ENCODE measurements at places on chromosomes 5 and 9.

DNA sequence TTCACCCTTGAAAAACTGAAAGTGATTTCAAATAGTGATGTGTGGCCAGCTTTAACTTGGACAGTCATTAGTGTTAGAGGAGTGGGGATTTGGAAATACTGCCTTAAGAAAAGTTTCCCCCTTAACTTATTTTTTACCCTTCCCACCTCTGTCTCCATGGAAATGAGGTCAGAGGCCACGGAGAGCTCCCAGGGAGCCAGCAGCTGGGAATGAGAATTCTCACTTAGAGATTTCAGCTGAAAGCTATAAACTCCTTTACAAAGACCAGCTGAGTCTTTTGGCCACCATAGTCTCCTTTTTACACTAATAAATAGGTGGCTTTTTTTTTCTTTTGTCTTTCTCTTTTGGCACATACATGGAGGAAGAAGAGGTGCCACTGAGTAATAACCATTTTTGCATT lies 45.7 kb upstream of the PIK3R1 start:
- no peak for DNase-seq

- DNase-seq: no peak
These were observed 4.6 kb downstream of the C5orf63 start for GRCh38 chr5:127068493-127069214.

DNA sequence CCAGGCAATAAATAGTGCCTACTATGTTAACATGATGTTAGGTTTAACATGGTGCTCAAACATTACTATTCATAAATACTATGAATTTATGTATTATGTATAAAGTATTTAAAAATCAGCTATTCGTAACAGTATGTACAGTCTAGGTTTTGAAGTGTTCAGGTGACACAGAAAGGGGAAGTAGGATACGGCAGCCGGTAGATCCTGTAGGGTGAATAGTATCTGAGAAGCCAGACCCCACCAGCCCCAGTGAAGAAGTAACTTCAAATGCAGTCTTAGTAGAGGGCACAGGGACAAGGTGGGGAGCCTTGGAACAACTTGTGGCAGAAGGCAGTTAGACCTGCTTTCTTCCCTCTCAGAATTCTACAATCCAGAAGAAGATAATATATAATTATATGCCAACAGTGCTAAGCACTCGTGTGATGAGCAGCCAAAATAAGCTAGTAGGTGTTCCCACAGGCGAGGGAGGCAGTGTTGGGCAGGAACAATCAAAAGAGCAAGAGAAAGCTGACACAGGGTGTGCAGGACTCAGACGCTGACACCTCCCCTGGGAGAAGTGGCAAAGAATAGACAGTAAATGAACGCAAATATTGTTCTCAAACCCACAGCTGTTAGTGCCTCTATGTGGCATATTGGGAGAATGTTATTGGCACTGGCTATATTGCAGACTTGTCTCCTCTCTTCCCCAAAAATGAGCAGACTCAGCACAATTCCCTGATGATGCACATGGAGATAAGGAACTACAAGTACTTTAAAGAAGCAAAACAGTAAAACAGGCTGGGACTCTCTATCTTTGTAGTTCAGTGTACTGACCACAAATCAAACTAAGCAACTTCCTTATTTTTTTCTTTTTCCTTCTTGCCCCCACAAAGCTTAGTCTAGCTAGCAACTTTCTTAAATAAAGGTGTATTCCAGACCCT lies 4.6 kb downstream of the ZNF367 start:
- no peak for DNase-seq

DNA sequence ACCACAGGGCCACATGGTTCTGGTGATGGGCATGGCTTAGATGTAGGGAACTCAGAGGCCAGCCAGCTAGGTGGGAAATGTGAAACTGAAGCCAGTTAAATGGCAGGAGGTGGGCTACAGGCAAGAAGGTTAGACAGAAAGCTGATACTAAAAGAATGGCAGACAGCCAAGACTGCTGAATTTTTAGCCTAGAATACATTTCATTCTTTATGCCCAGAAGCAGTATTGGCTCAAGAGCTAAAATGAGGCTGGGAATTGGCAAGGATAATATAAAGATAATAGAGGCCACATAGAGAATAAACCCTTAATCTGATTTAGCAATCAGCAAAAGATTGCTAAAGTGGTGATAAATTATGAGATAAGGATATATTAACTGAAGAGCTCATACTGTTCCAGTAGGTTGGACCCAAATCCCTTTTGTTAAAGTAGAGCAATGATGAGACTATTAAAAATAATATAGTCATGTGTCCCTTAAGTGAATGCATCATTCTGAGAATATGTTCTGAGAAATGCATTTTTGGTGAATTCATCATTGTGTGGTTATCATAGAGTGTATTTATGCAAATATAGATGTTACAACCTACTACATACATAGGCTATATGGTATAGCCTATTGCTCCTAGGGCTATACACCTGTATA lies 234.3 kb downstream of the CHSY3 start:
- DNase-seq: no peak

DNA sequence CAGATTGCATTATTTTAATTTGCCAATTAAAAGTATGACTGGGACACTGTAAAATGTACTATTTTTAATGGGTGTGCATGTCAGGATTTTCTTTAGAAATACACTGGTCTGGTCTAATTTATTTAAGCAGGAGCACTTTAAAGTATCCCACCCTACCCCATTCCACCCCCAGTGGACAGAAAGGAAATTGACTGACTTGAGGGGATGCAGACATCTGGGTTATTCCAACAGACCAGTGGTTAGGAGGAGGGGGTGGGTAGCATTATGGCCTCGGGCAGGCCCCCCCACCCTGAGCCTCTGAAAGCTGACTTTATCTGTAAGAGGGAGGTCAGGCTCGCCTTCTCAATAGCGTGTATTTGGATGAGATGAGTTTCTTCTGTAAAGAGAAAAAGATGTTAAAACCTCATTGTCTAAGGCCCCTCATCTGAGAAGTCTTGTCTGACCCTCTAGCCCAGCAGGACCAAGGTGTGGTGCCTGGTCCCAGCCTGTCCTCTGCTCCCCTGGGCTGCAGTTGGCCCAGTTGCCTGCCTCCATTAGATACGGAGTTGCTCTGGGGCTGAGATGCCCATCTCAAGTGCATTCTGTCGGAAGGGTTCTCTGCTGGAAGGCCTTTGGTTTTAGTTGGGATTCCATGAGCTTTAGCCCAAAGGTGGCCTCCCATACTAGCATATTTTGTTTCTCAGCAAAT lies 4.4 kb downstream of the HNRNPAB start:
- no peak for DNase-seq

DNA sequence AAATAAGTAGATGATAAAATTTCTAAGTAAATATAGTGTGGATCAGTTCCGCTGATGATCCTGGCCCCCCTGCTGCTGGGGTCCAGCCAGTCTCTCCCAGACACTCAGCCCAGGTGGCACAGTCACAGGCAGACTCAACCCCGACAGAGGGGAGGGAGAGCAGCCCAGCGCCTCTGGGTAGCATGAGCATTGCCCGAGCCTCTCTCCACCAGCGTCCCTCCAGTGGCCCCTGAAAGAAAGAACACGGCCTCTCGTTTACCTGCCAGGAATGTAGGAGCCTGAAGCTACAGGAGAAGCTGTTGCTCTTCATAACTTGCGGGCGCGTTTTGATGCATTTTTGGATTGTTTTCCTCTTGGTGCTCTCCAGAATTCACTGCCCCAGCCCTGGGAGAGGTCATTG lies 68.8 kb upstream of the ICE1 start:
- DNase-seq: no peak

GRCh38 chr9:135741276-135742219 lies 39.6 kb downstream of the KCNT1 start:
- no peak for DNase-seq

GRCh38 chr5:109917154-109917546 lies 227.4 kb downstream of the MAN2A1 start:
- DNase-seq: no peak

DNA sequence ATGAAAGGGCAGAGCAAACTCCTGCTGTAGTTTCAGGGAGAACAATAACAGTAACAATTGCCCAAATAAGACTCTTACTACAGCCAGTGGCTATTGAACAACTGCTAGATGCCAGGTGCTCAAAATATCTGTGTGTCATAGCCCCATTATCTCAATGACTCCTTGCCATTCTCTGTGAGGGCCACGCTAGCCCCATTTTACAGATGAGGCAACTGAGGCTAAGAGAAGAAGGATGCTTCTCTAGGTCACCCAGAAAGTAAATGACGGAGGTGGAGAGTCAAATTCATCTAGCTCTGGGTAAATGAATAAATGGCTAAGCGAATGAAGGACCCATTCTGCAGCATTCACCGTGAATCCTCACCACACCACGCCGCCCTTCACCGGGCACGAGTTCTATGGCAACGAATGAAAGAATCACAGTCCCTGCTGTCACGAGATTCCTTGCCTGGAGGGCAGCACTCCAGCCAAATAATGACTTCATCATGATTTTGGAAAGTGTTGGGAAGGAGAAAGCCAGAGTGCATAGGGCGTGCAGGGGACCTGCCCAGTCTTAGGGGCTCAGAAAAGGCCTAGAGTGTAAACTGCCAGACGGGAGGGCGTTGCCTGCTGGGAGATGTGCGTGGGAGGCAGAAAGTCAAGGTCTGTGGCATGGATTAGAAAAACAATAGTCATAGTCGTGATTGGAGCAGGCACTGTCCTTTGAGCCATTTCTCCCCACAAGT lies 147.2 kb downstream of the C9orf50 start:
- no peak for DNase-seq

- DNase-seq: no peak
These were observed 63.6 kb upstream of the JAK2 start for GRCh38 chr9:4921449-4921848.

DNA sequence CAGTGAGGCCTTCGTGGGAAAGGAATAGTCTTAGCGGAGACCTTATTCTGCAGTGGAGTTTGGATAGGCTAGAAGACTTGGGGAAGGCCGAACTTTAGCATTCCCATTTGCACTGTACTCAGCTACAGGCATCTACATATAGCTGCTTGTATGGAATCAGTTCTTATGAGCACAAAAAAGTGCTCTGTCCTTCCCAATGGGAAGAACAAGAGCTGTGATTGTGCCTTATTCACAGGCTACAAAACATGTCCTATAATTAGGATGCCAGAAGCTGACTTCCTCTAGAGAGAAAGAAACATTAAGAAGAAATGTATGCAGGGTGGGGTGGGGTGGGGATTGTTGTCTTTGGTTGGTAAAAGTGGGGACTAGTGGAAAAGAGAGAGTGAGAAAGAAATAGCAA lies 154.7 kb downstream of the ATP10B start:
- no peak for DNase-seq

DNA sequence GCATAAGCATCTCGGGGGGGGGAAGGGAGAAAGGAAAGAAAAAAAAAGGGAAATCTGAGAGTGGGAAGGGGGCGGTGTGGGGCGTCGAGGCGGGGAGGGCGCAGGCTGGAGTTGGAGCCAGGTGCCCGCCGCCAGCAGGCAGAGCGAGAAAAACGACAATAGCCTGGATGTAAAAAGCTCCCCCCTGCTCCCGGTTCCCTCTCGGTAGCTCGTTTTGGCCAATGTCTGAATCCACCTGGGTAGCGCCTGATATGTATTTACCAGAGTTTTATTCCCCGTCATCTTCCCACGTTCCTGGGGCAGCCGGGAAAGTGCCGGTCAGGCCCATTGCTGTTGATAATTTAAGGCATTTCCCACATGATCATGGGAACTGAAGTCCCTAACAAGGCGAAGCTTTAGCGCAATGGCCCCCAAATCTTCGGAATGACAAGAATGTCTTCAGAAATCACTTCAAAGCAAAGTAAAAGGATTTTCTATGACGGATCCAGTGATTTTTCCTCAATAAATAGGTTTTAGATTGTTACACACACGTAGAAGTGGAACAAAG lies 3.0 kb upstream of the OTP start:
- no peak for DNase-seq

DNA sequence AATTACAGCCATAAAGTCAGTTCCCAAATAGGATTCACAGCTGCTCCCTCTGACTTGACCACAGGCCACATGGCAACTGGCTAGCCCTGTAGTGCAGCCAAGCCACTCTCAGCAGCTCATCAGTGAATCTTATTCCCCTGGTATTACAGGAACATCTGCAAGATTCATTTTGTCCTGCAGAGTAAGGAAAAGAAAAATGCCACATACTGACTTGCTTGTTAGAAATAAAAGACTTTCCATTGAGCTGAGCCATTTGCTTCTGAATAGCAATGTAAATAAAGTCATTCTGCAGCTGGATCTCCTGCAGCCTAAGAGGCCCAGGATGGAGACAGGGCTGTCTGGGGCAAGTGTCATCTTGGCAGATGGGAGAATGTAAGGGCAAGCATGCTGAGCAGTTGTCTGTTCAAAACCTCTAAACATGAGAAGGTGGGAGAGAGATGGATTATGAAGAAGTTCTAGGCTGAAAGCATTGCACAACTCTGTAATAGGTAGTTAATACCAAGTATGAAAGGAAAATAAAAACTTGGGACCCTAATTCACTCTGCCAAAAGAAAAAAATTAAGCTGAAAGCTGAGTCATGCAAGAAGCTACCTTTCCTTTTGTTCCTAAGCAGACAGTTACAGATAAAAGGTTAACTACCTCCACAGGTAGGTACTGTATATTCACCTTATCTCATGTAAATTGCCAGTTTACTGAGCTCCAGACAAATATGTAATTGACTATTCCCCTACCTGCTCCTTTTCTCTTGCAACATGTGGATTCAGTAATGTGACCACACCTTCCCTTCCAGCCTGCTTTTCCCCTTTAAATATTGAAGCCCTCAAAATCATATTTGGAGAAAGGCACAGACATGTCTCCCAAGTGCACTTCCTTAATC lies 244.4 kb upstream of the RAI14 start:
- DNase-seq: no peak

- no peak for DNase-seq
These were observed 210.6 kb downstream of the PAX5 start for GRCh38 chr9:36823466-36823865.

GRCh38 chr5:168304349-168304748 lies 12.9 kb downstream of the WWC1 start:
- no peak for DNase-seq

DNA sequence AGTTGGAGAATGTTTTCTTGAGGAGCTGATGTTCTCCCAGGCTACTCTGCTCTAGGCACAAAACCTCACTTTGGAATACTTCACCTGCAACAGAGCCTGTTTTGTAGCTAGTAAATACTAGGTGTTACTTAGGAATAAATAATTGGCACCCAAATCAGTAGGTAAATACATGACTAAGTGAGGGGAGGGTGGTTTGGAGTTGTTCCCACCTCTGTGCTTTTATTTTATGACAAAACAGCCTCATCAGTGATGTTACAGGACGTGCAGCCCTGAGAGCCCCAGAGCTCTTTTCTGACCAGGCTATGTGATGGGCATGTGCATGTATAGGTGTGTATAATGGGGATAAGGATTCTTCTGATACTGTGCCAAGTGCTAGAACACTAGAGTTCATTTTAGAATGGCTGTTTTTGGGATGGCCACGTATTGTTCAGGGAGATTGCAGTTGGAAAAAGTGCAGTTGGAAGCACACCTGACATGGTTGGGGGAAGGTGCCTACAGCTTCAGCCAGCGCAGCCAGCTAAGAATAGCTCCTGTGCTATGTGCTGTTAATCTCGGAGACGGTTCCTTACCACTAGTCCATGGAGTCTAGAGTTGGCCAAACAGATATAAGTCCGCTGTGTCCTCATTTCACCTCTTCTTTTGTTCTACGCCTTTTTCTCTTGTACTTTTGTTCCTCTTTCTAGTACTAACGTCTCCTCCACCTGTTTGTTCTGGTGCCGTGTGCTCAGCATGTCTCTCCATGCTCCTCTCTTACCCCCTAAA lies 284.7 kb downstream of the FANCC start:
- no peak for DNase-seq
